Dermis microvascular lymphatic vessel endothelial cell (primary cell): ENCODE measurements at places on chromosomes 2 and 18.

DNA sequence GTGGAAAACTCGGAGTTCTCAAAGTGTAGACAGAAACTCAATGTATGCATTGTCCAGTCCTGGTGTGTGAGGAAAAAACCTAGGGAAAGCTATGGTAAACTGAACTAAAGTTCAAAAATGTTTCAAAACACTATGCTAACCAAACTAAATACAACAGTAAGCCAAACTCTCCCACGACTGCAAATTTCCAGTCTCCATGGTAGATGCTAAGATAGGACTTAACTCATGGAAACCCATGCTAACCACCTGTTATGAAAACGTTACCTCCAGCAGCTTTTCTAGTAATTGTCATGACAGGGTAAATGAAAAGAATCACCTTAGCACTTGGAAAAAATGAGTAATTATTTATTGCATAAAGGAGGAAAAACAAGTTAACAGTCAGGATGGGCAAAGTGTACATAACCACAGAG lies 135.7 kb upstream of the EPC2 start:
- no peak for DNase-seq

DNA sequence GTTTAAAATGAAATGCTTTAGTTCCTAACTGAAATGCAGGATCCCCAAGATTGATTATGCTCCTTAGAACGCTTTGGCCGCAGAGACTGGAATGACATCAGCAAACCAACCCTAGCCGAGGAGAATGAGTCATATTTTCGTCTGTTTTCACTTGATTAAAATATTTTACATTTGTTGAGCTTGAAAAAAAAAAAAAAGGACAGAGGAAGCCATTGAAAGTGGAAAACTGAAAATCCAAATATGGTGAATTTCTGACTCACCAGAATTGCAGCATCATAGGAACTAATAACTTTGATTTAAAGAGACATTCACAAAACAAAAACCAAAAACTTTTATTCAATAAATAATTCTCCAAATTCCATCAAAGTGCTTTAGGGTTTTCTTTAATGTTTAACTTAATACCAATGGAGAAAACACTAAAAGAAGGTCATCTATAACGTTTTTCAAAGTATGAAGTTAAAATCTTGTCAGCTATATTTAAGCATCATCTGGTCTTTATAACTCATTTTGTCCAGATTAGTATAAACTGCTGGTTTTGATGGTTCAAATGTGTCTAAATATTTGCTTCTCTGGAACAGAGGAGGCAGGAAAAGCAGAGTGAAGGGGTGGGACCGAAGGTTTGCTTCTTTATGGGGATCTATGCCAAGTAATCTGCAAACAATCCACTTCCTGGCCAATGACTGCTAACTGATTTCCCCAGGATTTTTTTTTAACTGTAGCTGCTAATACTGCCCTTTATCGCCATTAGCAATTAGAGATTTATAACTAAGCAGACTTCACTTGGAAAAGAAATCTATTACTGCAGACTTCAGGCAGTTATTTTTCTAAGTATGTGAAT lies 30.9 kb upstream of the COL5A2 start:
- peak; percentile 80 for DNase-seq

DNA sequence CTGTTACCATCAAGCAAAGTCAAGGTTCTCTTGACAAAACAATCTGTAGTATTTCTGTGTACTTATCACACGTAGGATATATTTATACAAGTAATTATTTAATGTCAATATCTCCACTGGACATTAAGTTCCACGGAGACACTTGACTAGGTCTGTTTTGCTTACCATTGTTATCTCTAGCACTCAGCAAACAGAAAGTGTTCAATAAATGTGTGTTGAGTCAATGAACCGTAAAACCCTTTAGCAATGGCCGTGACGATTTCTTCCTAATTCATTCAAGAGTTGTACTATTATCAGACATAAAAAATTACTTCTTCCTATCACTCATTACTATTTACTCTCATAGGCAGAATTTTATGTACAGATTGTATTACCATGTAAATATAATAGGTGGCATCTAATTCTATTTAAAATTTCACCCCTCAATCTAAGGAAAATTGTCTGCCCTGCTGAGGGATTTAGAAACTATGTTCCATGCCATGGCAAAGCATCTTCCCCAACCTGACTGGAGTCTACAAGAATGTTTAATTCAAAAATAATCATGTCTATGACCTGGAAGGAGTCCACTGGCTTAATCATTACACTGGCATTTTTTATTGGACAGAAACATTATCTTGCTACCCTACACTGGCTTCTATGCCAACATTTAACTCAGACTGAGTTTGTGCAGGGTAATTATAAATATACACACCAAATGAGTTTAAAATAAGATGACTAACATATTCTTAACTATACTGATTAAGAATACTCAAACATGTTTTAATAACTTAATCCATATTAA lies 301.9 kb downstream of the ZEB2 start:
- DNase-seq: no peak

DNA sequence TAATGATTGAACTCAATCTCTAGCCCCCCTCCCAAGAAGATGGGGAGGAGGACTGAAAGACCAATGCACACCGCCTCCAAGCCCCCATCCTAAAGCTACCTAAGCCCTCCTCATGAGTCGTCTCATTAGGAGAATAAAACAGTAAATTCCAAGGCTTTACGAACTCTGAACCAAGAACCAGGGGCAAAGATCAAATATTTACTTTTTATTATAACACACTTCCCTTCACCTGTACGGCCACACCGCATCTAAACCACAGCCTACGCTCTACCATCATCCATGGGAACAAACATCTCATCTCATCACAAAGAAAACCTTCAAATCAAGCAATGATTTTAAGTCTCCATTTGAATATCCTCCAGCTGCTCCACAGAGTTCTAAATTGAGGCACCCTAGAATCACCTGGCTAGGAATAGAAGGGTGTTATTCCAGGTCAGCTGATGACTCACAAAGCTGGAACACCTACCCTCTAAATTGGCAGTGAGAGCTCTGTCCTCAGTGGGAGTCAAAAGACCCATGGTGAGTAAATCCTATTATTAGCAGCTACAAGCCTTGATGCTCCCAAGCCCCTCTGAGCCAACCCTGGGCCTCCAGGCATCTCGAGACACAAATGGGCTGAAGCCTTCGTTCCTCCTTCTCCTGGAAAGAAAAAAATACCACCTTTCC lies 45.6 kb upstream of the BZW1 start:
- peak; percentile 9 for DNase-seq

GRCh38 chr2:7497178-7497577 lies 580.0 kb downstream of the RNF144A start:
- DNase-seq: no peak

GRCh38 chr2:98576666-98577312 lies 31.5 kb downstream of the COA5 start:
- no peak for DNase-seq

- DNase-seq: no peak
These were observed 107.6 kb downstream of the AP1S3 start for GRCh38 chr2:223729781-223730180.

GRCh38 chr2:189763908-189764661 lies 1.5 kb upstream of the OSGEPL1 start:
- no peak for DNase-seq

GRCh38 chr18:30618567-30618966 lies 424.0 kb downstream of the DSC3 start:
- DNase-seq: no peak

- peak; percentile 89 for DNase-seq
These were observed 216.0 kb downstream of the TGIF1 start for GRCh38 chr18:3665780-3666525.

GRCh38 chr18:34976123-34976522 lies 65.1 kb upstream of the MAPRE2 start:
- DNase-seq: no peak

DNA sequence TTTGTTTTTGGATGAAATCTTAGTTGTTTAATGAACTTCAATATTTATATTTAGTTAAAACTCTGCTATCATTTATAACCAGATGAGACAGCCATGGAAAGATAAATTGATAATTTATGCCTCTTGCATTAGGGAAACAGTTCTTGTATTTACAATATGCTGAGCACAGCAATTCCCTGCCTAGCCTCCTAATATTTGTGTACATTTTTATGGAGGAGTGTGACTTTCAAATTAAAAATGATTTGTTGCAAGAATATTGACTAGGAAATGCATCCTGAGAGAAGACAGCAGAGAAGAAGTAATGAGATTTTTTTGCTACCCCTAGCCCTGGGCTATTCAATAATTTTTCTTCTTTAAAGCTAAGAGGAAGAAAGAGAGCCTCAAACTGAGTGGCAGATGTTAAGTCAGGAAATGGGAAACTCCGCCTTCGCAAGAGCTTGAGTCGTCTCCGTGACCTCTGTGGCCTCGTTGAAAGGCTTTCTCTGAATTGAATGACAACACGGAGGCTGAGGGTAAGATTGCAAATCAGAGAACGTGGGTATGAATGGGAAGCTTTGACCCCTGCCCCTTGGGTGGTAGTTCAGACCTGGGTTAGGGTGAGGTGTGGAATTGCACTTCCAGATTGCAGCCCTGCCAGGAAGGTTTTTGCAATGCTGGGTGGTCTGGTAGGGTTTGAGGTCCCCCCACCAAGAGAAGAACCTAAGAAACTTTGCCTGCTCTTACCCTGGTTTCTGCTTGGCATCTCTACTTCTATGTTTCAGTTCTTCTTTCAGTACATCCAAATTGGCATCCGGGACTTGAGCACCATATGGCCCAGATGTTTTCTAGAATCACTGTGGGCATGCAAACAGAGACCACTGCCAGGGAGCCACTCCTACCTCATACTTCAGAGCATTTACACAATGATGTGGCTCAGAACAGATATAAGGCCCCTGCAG lies 210.3 kb upstream of the RBMS1 start:
- peak; percentile 60 for DNase-seq

DNA sequence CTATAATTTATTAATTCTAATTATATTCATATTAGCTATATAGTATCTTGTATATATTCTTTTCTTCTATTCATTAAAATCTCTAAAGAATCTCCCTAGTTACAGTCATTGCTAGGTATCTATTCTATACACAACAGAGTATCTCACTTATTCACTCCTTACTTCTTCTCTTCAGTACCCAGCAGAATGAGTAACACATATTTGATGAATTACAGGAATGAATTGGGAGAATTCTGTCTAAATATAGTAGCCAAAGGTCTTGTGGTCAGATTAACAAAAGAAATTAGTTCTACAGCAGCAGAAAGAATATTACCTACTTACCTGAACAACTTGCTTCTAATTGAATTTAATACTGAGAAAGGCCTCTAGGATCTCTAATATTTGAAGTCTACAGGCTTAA lies 758.0 kb upstream of the ZEB2 start:
- no peak for DNase-seq

DNA sequence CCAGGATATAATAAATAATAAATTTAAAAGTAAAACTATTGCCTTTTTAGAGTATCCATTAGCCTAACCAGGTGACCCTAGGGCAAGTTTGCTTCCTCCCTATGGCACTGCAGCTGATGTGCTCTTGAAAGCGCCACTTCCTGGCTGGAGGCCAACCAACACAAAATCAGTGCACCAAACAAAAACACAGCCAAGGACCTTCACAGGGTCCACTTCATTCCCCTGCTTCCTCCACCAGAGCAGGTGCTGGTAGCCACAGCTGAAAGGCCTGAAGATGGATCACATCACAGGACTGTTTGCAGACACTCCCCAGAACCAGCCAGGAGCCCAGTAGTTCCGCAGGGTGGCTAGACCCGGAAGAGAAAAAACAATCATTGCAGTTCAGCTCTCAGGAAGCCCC lies 108.8 kb downstream of the TWIST2 start:
- no peak for DNase-seq

DNA sequence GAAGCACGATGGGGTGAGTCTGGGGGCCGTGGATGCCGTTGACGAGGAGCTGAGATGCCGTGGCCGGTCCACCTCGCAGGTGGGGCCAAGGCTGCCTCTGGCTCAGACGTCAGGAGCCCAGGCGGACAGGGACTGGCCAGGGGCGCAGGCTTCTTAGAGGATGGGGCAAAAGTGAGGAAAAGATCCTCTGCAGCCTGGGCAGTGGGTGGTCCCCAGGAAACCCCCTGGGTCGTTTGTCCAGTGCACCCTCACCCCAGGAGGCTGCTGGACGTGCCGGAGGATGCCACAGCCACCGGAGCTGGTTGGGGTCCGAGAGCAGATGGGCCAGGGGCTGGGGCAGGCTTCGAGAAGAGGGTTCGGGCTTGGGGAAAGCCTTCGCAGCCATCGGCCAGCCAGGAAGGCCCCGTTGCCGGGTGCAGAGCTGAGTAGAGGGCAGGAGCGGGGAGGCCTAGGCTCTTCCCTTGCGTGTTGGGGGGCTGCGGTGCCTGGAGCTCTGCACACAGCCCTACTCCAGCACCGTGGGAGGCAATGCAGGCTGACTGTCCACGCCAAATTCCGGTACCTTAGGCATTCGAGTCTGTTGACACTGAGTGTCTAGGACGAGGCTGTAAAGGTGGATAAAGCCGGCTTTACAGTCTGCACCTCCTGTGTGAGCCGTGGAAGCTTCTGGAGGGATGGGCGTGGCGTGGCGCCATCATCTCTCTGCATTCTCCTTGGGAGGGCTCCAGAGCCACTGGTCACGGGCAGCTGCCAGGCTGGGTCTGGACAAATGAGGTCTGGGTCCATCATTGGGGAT lies 18.8 kb downstream of the GPC1 start:
- no peak for DNase-seq

DNA sequence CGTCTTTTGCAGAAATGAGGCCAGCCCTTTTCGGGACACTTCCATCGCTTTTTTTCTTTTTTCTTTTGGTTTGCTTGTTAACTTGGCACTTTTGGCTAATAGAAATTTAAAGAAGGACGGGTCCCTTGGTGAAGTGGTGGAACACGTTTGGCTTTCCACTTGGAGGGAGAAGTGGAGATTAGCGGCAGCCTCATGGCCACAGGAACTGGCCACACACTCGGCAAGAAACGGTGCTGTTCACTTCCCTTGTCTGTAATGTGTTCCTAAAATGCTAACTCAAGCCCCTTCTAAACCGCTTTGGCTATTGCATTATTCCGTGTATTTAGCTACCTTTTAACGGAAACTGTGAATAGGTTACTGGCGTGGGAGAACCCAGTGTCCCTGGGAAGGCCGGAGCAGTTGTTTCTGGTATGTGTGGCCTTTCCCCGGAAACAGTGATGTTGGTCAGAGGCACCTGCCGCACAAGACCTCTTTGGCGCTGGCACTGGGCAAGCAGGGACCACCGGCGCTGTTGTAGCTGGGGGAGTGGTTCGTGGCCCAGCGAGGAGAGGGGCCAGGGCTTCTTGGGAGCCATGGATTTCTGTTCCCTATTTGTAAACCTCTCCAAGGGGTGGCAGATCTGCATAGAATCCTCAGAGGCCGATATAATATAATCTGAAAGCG lies 981 bp downstream of the RAMP1 start:
- DNase-seq: no peak

DNA sequence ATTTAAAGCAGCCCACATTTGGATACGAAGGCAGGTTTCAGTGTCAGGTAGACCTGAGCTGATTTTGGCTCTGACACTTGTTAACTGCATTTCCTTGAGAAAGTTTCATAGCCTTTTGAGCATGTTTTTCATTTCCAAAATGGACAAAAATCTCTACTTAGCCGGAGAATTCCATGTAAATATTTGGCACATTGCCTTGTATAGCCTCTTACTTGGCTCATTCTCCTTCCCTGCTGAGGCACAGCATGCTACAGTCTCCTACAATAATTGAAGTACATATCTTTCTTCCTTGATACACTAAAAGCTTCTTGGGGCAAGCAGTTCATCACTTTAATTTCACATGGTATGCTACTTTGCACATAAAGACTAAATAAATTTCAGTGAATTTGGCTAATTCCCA lies 772.2 kb upstream of the CHAC2 start:
- DNase-seq: no peak

- no peak for DNase-seq
These were observed 78.0 kb downstream of the LOXHD1 start for GRCh38 chr18:46578987-46579386.
